PC-3 (cell line): ENCODE measurements at places on chromosomes 5 and 9. TPM values are rescaled to one million over a fixed set of nuclear protein-coding genes. Genes with fewer than 3 reads are reported as not detected.

Gene ELOVL7
- total RNA-seq = 0.69 and 1.2 TPM in 2 replicates

Gene CORO2A
- total RNA-seq = 2.2 and 2.8 TPM in 2 replicates

Gene SLIT3
- 0.35 and 0.44 TPM in 2 replicates for total RNA-seq

DNA sequence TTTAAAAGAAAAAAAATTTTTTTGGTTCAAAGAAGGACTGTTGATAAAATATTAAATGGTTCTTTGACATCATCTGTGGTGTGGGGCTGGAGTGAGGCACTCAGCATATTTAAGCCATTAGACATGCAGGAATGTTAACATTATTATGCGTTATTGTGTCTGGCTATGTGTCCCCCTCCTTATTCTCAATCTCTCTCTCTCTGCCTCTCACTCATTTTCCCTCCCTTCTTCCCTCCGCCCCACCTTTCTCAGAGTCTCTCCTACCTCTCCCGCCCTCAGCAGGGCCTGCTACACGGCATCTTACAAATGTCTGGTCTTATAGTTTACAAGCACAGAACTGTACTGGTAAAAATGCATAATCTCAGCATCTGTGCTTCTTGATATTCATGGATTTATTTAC is 287.8 kb upstream of the TMEM161B start:
- H3K4me3 ChIP-seq = no peak overlapping the region
- H3K4me1 ChIP-seq = no peaks in the 10 kb centered on the region
- H3K27me3 ChIP-seq = no peaks in the 10 kb centered on the region
- no peak overlapping the region for H3K27ac ChIP-seq
